ENCODE measurements at places on chromosomes 3 and 15. TPM values are rescaled to one million over a fixed set of nuclear protein-coding genes. Genes with fewer than 3 reads are reported as not detected.

OR5K3 gene
- not detected for total RNA-seq

SLC2A2 gene
- not detected for total RNA-seq

OCA2 gene
- total RNA-seq, result 0.31 TPM

ABHD17C gene
- total RNA-seq, result 1.7 TPM

KLF15 gene
- 43.4 TPM for total RNA-seq

ARHGEF3 gene
- total RNA-seq, result 21.7 TPM

ALDH1L1 gene
- 24.0 TPM for total RNA-seq

TRIM71 gene
- total RNA-seq, result not detected

KCNAB1 gene
- 3.2 TPM for total RNA-seq

POPDC2 gene
- total RNA-seq, result 679 TPM

FGD5 gene
- 9.6 TPM for total RNA-seq

ADAMTS7 gene
- total RNA-seq, result 39.2 TPM

HYKK gene
- total RNA-seq, result 12.5 TPM

Data from right atrium auricular region (tissue), 2 donors.